ENCODE measurements at places on chromosomes 12 and 14.

- DNase-seq = no peak
These were observed 184.9 kb upstream of the SFSWAP start for GRCh38 chr12:131525795-131526508.

GRCh38 chr14:88588081-88588480 lies 25.2 kb downstream of the ZC3H14 start:
- DNase-seq = no peak

GRCh38 chr14:30621354-30621939 lies 672 bp upstream of the SCFD1 start:
- DNase-seq = no peak

GRCh38 chr14:103123634-103124500 lies 606 bp downstream of the TNFAIP2 start:
- DNase-seq = no peak

- DNase-seq = no peak
These were observed 17.7 kb downstream of the ETV6 start for GRCh38 chr12:11667171-11667570.

DNA sequence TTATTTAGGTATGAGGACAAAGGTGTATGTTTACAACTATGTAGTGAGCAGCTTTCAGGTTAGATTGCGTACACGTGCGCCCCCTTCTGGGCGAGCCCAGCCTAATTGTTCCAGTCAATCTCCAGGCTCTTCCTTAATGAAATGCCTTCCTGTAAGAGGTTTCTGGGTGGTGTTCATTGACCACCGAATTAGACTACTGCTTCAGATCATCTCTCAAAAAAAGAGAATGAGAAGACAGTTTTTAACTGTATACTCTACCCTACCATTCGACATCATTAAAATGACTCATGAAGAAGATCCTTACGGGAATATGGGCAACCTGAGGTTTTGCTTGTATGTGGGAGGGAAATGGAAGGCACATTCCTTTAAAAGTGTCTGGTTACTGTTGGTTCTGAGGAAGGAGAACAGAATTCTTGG lies 2.1 kb downstream of the LUM start:
- peak; percentile 27 for DNase-seq

DNA sequence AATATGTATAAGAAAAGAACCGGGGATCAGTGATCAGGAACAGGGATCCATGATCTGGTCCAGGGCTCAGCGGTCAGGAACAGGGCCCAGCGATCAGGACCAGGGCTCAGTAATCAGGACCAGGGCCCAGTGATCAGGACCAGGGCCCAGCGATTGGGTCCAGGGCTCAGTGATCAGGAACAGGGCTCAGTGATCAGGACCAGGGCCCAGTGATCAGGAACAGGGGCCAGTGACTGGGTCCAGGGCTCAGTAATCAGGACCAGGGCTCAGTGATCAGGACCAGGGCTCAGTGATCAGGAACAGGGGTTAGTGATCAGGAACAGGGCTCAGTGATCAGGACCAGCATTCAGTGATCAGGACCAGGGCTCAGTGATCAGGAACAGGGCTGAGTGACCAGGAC lies 56.3 kb downstream of the TMEM121 start:
- no peak for DNase-seq

All from stimulated activated CD8-positive, alpha-beta memory T cell treated with anti-CD3 and anti-CD28 coated beads, Interleukin-7, amount 100 ng/mL, for 24 hours (primary cell).